ENCODE measurements at places on chromosomes 4 and X.

DNA sequence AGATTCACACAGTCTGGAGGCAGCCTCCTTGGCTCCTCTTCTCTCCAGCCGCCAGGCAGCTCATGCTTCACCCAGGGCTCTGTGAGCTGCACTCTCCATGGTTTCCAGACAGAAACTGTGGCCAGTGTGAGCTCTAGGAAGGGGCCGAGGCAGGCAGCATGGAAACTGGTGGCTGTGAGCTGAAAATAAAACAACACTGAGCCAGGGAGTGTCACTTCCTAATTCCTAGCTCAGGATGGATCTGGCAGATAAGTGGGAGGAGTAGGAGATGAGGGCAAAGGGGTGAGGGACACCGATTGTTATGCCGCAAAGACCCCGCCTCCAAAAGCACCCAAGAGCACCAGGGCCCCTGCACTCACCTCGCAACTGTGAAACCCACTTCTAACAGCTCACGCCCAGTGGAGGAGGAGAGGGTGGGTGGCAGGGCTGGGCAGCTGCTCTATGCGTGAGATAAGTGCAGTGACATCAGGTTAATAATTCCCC is 69.8 kb downstream of the FHDC1 start:
- no peak for DNase-seq

DNA sequence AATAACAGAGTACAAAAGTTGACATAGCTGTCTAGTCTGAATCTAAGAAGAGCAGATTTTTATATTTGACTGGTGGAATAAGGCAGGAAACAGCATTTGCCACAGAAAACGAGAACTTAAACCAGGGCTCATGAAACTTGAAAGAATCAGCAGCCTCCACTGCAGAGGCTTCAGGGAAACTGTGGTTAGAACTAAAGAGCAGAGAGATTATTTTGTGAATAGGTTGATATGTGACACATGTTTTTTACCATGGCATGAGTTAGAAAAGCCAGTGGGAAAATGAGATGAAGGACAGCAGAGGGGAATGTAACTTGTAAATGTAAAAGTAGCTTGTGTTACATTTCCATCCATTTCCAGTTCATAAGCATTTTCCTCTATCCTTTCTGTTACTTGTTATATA is 63.7 kb upstream of the CAMK2D start:
- no peak for DNase-seq

GRCh38 chr4:67603310-67604028 is 44.9 kb downstream of the STAP1 start:
- DNase-seq, result no peak

DNA sequence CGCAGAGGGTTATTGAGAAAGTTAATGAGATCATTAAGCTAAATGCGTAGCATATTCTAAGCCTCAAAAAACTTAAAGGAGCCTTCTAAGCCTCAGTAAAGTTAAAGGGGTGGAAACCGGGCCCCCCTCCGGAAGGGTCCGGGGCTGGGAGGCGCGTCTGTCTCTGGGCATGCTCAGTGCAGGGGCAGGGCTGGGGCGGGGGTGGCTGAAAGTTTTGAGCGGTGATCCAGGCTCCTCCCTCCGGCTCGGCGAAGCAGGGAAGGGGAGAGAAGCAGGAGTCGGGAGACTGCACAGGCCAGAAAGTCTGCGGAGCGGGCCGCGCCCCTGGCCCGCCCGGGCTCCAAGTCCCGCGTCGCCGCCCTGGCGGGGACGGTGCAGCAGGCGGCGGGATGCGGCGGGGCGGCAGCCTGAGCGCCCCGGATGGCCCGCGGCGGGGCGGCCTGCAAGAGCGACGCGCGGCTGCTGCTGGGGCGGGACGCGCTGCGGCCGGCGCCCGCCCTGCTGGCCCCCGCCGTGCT is at the start of gene EVC:
EVC (plus strand) TSS at position 241 of the 518 bp plus-strand sequence; CDS start at position 421, 180 bp downstream.
- peak; percentile 68 for DNase-seq

GRCh38 chrX:134670134-134670924 is 12.1 kb upstream of the PLAC1 start:
- no peak for DNase-seq
